Osteoblast (primary cell): ENCODE measurements at places on chromosomes 13 and 19.
A peak's percentile ranks its signal among the peaks of the same experiment; 100 is the strongest.

GRCh38 chr13:104691767-104692467 is 1625.7 kb upstream of the SLC10A2 start:
- no peak for DNase-seq

GRCh38 chr13:98370806-98371515 is 193.9 kb upstream of the RNF113B start:
- peak; percentile 69 for DNase-seq

- no peak for DNase-seq
Observed at GRCh38 chr13:49454388-49455006, 10.4 kb downstream of the SETDB2 start.

GRCh38 chr13:98918771-98919170 is 59.1 kb downstream of the DOCK9 start:
- no peak for DNase-seq

GRCh38 chr13:98475522-98475921 is 101.4 kb downstream of the STK24 start:
- peak; percentile 87 for DNase-seq

DNA sequence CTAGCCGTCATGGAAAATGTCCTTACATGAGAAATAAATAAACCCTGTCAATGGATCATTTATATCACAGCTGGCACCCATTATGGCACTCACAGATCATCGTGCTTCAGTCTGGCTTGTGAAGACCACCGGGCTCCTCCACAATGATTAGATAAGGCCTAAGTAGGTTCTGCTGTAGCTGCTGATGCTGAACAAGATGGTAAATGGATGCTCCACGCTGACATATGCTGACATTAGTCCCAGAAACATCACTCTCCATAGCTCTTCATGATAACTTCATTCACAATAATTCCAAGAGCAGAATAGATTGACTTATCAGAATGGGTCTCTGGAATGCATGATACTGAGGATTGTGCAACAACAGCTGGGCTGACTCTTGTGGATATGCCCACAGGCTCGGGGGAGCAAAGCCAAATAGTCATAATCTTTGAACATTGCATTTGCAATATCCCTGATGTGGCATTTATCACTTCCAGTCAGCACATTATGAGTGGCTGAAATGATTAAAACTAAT is 63.8 kb upstream of the RXFP2 start:
- DNase-seq: no peak

DNA sequence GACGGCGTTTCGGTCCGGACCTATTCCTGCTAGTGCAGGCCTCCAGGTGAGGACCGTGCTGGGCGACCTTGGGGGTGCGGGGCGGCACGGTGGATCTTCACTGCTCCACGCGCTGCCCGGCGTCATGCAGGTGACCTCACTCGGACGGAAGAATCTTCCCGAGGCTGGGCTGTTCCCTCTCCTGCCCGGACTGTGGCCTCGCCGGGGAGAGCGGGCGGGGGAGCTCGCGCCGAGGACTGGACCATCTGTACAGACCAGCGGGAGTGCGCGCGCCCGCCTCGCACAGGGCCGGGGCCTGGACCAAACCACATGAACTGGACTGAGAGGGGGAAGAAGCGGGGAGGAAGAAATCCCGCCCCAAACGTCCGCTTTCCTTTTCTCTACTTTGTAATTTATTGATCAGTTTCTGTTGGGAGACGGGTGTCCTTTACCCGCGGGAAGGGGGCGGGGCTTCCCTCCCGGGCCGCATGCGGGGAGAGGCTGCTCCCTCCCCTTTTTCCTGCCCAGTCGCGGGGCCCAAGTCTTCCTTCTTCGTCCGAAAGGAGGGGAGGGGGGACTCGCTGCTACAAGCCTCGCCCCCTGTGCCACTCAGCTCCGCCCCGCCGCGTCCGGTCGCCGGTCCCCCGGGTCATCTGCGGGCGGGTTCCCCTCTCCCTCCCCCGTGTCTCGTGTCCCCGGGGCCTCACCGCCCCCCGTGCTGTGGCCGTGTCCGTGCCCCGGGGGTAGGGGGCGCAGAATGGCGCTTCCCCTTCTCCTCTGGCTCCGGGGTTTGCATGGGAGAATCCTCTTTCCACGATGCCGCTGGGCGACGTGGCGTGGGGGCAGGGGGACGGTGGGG is 4.9 kb downstream of the HRC start:
- peak; percentile 97 for DNase-seq

GRCh38 chr13:89550938-89551337 is 1796.5 kb upstream of the MIR17HG start:
- no peak for DNase-seq

DNA sequence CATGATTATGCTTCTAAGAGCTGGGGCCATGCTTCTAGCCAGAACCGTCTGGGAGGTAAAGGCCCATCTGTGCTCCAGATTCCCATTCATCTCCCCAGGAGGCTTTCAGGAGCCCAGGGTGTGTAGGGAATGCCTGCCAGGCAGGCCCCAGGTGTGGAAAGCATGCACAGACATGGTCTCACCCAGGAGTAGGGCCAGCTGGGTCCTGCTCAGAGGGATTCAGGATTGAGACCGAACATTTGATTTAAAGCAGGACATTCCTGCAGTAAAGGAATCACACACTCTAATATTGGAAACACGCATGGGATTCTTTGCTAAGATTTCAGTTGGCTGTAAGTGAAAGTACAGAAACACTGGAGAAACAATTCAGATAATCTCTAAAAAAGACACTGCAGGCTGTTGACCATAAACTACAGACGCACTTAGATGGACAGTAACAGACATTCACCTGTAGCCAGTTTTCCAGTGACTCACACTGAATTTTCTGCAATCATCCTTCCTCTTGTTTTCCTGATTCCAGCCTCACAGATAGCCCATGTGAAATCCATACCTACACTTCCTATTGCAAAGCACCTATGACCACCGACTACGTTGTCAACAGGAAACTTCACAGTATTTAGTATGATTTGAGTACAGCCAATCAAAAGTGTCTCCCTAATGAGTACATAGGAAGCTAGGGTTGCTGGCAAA is 257.8 kb downstream of the TBC1D4 start:
- peak; percentile 6 for DNase-seq

GRCh38 chr19:40960062-40960685 is 30.9 kb upstream of the CYP2B6 start:
- peak; percentile 65 for DNase-seq

DNA sequence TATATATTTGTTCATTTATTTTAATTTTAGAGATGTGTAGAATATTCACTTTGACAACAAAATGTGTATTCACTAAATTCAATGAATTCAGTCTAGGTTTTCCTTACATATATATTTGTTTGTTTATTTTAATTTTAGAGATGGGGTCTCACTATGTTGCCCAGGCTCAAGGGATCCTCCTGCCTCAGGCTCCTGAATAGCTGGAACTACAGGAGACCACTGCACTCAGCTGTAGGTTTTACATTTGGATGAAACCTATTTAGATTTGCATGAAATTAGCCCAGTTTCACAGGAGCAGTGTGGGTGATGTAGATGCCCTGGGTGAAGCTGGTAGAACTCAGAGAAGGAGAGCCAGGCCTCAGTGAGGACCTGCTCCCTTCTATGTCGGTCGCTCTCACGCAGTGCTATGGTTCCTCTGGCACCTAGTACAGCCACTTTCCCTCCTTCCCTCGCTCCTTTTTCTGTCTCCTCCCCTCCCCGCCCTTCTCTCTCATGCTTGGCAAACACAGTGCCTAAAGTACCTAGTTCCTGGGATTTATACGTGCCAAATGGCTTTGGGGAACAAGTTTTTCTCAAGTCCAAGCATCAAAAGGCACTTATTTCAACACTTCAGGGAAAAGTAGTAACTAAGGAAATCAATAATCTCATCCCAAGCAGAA is 14.7 kb upstream of the HMGB1 start:
- DNase-seq: no peak

- no peak for DNase-seq
Observed at GRCh38 chr13:106110241-106110855, 425.1 kb downstream of the EFNB2 start.

DNA sequence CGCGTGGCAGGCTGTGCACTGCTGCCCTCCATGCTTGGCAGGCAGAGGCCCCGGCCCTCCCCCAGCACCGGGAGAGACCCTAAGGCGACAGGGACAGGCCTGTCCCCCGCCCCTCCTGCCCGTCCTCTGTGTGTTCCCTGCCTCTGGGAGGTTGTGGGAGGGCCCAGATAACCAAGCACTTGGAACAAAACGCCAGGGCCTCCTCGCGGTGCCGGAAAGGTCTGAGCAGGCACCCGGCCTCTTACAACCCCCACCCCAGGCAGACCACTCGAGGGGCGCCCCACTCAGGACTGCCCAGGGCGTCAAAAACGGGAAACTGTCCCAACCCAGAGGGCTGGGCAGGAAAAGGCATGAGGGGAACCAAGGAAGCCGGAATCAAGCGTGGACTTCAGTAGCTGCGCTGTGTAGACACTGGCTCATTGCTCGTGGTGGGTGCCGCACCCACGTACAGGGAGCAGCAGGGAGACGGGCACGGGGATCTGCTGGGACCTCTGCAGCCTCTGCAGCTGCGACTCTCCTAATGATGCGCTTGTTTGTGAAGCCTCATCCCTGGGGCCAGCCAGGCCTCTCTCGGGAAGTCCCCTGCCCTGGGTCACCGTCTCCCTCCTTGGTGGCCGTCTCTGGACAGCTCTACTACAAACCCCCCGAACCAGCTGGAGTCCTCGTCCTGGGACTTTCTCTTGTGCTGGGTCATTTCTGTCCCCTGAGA is 20.0 kb downstream of the GNA11 start:
- DNase-seq: no peak

- DNase-seq: no peak
Observed at GRCh38 chr13:28204043-28204442, 65.7 kb downstream of the PAN3 start.

GRCh38 chr13:106139377-106139776 is 396.1 kb downstream of the EFNB2 start:
- DNase-seq: no peak

DNA sequence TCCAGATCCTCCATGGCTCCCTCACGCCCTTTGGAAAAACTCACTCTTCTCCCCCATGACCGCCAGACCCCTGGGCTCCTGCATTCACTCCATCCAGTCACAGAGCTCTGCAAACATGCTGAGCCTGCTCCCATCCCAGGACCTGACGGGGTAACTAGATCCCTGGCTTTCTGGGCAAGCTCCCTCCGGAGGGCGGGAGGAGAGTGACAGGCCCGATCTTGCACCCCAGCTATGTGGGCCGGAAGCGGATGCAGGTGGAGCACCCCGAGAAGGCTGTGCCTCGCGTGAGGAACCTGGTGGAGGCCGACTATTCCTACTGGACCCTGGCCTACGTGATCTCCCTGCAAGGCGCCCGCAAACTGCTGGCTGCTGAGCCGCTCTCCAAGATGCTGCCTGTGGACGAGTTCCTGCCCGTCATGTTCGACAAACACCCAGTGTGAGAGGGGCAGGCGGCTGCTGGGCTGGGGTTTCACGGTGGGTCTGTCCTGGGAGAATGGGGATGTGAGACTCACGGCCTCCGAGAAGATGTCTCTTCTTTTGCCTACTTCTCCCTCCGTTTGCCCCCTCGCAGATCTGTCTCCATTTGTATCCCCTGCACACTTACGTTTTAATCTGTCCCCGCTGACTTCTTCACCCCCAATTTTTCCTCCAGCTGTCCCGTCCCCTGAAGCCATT is 25.2 kb downstream of the COLGALT1 start:
- DNase-seq: peak; percentile 67

DNA sequence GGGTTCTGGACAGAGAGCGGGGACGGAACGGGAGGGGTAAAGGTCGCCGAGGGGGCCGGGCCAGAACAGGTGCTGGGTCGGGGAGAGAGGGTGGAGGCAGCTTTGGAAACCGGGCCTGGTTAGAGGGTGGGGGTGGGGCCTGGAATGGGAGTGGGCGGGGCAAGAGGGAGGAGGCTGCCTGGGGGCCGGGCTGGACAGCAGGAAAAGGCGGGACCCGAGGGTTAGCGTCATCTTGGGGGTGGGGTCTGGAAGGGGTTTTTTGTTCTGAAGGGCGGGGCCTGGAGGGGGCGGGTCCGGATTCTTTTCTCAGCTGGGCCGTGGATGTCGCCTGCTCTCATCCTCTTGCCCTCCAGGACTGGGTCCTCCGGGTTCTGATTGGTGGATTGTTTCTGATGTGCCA is 4.3 kb upstream of the ZNF813 start:
- peak; percentile 66 for DNase-seq

- DNase-seq: no peak
Observed at GRCh38 chr13:45925151-45925550, 73.6 kb upstream of the SIAH3 start.

DNA sequence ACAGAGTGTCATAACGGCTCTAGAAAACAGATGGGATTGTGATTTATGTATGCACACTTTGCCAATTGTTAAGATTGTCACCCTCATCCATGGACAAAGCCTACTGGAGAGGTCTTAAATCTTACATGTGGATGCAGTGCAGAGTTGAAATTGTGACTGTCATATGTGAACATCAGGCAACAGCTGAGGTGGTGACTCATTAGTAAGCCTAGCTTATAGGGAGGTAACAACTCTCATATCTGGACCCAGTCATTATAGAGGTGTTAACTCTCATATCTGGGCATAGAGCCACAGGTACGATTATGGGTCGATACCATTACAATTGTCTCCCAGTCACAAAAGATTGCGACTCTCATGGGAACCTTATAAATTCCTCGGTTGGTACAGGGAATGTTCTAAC is 29.8 kb upstream of the ZNF254 start:
- no peak for DNase-seq
